ENCODE measurements at places on chromosomes 12 and 14.

GRCh38 chr14:84777356-84777755 is 752.6 kb upstream of the FLRT2 start:
- DNase-seq: no peak

- no peak for DNase-seq
Observed at GRCh38 chr12:112788205-112788604, 3.3 kb upstream of the RPH3A start.

DNA sequence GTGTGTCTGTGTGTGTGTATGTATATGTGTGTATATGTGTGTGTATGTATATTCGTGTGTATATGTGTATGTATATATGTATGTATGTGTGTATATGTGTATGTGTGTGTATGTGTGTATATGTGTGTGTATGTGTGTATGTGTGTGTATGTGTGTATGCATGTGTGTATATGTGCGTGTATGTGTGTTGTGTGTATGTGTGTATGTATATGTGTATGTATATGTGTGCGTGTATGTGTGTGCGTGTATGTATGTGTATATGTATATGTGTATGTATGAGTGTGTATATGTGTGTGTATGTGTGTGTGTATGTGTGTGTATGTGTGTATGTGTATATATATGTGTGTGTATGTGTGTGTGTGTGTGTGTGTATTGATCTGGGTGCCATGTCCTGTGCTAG is 31.8 kb upstream of the SLC10A1 start:
- no peak for DNase-seq

GRCh38 chr14:66827182-66827581 is 319.2 kb downstream of the GPHN start:
- no peak for DNase-seq

- DNase-seq: no peak
Observed at GRCh38 chr14:61542848-61543790, 152.2 kb upstream of the HIF1A start.

DNA sequence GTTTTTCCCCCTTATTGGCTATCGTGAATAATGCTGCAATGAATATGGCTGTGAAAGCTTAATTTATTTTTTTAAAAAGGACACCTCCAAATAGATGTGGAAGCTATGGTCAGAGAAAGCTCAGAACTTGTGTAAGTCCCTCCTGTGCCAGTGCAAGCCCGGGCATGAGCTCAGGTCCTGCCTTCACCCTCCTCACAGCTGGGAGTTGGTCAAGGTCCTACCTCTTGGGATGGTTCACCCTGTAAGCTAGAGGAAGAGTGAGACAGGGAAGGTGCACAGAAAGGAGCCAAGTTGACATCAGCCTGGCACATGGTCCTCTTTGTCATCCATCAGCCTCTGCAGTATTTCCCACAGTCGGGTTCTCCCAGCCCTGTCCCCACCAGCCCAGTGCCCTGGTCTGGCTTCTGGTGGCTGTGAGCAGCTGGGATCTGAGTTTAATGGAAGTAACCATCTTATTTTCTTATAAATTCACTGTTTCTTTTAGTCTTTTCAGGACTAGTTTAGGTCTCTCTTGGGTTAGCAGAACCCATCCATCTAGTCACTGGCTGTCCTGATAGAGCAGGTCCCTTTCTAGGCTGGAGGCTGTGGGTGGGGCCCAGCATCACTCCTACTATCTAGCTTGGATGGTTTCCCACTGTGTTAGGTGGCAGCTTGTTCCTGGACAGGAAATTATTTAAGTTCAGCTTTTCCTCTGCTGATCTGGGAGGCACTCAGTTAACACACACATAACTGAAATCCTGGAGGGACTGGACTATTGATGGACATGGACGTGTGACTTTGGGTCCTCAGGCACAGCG is 11.8 kb upstream of the PLEKHG3 start:
- no peak for DNase-seq

DNA sequence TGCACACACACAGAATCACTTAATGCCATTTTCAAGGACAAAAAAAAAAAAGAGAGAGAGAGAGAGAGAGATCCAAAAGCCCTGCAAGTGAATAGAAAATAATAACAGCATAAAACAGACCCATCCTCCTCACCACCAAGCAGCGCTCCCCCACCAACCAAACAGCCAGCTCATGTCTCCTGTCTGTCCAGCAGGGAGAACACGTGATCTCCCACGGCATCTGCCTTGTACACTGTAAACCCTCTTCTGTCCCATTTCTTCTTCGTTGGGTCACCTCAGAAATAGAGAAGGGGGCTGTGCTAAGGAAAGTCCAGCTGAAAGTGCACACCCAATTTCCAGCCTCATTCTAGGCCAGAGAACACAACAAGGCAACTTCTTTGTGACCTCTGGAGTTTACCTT is 222.5 kb downstream of the EXOC5 start:
- DNase-seq: no peak

DNA sequence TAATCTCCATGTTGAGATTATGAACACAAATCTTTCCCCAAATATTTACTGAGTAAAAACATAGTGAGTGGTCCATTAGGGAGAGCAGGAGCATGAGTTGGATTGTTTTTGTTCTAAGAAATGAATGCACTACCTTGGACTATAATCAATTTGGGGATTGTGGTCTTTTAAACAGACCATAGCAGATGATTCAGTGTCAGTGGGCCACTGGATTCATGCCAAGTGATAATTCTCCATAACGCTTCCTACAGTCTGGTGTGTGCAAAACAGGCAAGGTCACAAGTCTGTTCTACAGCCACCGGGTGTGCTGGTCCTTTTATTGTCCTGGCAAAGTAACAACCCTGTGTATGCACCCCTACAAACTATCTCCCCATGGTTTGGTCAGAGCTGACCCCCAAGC is 266.3 kb downstream of the APAF1 start:
- DNase-seq: no peak

GRCh38 chr12:70002097-70002911 is 177.3 kb downstream of the MYRFL start:
- no peak for DNase-seq

DNA sequence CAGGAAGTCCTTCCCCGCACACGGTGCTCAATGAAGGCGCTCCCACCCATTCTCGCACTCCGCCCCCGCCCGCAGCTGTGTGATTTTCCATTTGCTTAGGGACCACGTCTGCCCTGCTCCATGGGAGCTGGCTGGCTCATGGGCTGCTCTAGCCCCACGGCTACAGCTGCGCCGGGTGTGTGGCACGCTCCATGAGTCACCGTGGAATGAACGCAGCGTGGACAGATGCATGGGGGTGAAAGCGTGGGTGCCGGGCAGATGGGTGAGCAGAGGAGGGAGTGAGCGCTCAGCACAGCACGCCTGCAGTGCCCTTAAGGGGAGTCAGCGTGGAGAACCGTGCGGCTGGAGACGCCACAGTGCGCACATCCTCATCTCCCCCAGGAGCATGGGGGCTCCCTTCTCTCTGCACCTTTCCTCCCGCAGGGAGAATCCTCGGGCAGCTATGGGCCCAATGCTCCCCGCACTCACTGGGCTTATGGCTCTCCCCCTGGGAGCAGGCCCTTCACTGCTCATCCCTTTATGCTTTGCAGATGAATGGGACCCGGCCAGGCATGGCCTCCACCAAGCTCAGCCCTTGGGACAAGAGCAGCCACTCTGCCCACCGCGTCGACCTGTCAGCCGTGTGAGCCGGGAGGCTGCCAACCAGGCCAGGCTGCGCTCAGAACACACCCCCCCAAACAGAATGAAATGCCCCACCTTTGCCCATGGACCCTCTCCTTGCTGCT is 185.1 kb downstream of the ADGRD1 start:
- DNase-seq: no peak

DNA sequence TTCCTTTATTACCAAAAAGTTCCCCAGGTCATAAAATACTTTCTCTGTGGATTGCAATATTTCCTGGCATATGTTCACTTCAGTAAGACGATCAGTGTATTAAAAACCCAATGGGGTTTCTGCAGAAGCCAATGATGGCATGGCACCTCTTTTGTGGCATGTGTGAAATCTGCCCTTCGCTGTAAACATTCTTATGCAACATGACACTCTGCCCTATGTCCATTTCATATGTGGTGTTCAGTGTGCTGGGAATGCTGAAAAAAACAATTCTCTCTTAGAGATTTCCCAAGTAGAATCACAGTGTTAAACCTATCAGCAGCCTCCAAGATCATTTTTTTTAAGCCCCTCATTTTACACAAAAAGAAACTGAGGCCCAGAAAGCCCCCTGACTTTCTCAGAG is 2.3 kb upstream of the MYBPC1 start:
- DNase-seq: no peak

GRCh38 chr12:122942637-122943036 is 23.6 kb downstream of the ABCB9 start:
- no peak for DNase-seq

DNA sequence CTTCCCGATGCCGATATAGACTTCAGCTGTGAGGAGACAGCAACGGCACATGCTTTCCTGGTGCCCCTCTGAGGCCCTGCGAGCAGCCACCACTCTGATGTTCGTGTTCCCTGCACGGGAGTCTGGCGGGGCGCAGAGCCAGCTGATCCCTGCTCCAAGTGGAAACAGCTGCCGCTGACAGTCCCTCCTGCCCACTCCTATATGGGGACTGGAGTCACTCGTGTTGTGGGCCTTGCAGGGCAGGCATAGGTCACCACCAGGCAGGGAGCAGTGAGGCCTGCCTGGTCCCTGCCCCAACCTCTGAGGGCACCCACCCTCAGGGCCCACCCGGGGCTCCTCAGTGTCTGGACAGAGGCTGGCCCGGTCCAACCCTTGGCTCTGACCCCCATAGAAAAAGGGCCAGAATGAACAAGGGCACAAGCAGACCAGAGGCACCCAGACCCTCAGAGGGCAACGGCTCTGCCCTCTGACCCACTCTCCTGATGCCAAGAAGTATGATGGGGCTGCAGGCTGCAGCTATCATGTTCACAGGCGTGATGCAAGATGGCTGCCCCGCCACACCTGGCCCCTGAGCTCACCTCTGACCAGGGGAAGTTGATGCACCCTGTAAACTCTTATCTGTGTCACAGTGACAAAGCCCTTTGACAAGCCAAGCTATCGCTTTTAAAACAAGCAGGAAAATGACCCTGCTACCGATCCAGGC is 181.6 kb downstream of the CALM1 start:
- DNase-seq: no peak

- DNase-seq: no peak
Observed at GRCh38 chr12:133108150-133108549, 21.9 kb downstream of the ZNF891 start.

DNA sequence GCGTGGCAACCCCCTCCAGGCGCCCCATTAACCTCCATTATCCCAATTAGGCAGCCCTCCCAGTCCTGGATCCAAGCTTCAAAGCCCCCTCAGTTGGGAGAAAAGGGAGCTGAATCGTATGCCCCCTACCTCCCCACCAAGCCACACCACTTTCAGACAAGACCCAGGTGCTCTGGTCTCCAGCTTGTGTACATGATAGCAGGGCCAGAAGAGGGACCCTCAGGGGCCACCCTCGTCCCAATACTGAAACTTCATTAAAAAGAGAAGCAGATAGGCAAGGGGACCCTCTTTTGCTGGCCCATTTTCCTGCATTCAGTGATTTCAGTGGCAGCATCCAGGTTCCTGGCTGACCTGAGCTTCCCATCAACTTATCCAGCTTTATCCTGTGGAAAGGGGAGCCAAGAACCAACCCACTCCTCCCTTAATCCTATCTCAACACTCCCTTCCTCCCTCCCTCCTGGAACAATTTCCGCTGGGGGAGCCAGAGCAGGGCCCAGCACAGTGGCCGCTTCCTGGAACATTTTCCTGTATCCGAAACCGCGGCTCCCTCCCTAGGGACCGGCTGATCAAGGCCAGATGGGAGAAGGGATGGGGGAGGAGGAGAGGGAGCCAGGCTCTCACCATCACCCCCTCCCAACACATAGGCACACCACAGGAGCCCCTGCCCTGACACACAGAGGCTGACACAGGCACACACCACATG is 9.5 kb upstream of the SP7 start:
- DNase-seq: no peak

DNA sequence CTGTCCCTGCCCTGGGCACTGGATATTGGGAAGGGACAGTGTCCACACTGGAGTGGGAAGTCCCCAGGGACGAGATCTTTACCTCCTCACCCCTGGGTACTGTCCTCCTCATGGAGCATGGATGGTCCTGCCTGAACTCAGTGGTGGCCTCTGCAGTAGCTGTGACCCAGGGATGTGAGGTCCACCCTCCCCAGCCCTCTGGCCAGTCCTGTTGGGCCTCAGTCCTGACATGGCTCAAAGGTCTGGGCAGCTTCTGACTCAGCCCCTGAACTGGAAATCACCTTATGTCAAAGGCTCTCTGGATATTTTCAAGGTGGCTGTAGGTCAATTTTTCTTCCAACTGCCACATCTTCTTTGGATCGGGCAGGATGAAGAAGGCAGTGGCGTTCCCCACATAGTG is 24.4 kb downstream of the SERPINA1 start:
- DNase-seq: no peak

GRCh38 chr12:75155962-75156361 is 53.7 kb downstream of the KCNC2 start:
- no peak for DNase-seq

DNA sequence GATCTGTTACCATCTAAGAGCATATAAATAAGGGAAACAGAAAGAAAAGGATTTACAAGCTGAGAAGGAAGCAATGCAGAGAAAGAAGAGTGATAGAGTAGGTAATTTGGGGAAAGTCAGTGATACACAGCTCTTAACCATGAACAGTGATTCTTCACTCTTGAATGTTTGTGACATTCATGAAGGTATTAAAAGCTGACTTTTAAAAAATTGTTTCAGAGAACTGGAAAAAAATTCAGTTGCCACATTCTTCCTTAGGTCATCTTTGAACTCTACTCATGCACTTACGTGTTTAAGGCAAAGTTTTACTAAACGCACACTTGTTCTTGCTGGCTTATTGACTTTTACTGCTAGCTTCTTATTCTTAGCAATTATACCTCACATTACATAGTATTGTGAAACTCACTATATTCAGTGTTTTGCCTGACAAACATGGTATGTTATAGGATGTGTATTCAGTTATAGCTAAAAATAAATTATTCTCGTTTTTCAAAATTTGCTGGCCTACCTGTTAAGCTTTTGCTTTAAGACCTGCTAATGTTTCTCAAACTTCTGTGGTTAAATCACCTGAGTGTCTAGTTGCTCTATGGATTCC is 10.9 kb downstream of the HIF1A start:
- no peak for DNase-seq

GRCh38 chr12:74365178-74365964 is 172.3 kb upstream of the ATXN7L3B start:
- peak; percentile 7 for DNase-seq

DNA sequence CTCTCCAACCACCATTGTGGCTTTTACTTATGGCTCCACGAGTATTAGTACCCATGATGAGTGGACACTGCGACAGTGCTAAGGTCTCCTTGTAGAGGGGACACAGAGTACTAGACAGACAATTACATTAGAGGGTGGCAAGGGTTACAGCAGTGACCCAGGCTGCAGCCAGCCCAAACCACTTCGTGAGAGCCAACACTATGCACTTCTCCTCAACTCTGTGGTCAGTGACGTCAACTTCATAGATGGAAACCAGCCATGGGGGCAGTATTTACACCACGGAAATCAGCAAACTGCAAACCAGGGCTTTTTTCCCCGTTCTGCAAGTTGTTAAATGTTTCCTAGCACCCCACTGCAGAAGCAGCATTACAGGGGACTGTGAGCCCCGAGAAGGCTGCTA is 61.6 kb upstream of the ZFP36L1 start:
- DNase-seq: no peak

Measured in Panc1 (cell line).